Fibroblast of lung (primary cell): ENCODE measurements at places on chromosomes 16 and 17. TPM values are rescaled to one million over a fixed set of nuclear protein-coding genes. Genes with fewer than 3 reads are reported as not detected.

DNA sequence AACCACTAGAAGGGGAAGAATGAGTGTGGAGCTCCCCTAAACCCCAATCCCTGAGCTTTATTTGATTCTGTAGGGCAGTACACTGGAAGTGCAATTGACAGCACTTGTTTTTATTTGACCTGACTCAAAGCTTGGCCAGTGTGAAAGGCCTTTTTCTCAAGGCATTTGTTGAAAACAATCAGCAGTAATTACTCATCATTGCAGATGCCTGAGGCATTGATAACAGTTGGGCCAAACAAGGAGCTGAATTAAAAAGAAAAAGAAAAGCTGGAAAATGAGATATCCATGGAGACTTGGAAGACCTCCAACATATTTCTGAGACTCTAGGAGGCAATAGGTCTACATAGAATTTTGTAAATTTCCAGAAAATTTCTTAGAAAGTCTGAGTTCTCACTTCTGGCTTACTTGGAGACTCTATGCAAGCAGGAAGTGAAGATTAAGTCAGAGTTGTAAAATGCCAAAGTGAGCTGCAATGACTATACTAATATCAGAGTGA is 200.8 kb upstream of the KCNJ16 start:
- DNase-seq = peak; percentile 74

- no peak for DNase-seq
Measured at GRCh38 chr16:75541236-75541635, 5.3 kb upstream of the CHST5 start.

GRCh38 chr17:79814127-79814973 is 17.5 kb upstream of the CBX8 start:
- no peak for DNase-seq

DNA sequence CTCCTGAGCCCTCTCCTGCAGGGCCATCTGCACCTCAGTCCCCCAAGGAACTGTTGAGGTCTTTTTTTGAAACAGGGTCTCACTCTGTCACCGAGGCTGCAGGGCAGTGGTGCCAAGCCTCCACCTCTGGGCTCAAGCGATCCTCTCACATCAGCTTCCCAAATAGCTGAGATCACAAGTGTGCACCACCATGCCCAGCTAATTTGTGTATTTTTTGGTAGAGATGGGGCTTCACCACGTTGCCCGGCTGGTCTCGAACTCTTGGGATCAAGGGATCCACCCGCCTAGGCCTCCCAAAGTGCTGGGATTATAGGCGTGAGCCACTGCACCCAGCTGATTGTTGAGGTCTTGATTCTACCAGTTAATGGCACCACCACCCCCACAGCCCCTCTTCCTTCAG is 27.9 kb upstream of the ENDOV start:
- no peak for DNase-seq

DNA sequence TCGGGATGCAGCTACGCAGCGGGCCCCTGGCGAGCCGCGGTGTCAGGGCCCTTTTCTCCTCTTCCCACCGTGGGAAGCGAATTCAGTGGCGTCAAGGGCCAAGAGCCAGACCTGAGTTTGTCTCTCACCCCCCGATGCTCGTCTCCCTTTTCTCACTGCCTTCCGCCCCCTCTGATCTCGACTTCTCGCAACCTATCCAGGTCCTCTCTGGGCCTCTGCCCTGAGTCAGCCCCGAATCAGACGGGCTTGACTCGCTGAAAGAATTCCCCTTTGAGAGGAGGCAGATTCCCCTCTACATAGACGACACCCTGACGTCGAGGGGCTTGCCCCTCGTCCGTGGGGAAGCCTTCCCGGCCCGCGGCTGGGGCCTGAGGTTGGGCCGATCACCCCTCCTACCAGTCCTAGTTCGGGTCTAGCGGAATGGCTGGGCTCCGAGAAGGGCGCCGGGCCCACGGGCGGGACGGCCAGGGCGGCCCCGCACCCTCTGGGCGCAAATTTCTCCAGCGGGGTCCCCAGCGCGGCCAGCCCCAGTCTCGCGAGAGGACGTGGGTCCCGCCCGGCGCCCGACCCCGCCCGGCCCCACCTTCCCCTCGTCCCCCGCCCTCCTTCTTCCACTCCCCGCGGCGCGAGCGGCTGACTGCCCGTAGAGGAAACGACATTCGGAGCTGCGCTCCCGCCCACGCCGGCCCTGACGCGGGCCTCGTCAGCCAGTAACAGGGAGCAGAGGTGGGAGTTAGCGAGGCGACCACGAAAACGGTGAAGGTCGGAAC is at the start of gene GGNBP2:
Gene GGNBP2, plus strand, starts transcription at position 613 of the 770 bp plus-strand sequence. CDS start 806 bp downstream, outside the sequence.
- peak; percentile 91 for DNase-seq

DNA sequence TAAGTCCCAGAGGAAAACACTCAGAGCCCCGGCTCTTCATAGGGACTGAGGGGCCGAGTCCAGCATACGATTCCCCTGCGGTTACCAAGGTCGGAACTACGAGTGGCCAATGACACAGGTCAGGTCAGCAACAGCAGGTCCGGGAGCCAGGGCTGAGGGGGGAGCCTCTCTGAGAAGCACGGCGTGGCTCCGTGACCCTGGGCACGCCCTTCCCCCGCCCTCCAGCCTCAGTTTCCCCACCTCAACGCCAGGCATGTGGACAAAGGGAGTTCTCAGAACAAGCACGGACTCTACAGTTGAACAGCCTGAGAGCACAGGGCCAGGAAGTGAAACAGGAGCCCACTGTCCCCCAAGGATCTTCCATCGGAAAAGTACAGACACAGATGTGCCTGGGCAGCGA is 25.6 kb downstream of the TPSD1 start:
- DNase-seq = no peak

OR1F1 gene
- polyA plus RNA-seq = 0.07 and 0.23 TPM in 2 replicates

OTOP3 gene
- polyA plus RNA-seq = not detected in 2 replicates

BICDL2 gene
- 0.05 TPM in 1 of 2 replicates, not detected in the other for polyA plus RNA-seq

PABPN1L gene
- not detected in 2 replicates for polyA plus RNA-seq

DNA sequence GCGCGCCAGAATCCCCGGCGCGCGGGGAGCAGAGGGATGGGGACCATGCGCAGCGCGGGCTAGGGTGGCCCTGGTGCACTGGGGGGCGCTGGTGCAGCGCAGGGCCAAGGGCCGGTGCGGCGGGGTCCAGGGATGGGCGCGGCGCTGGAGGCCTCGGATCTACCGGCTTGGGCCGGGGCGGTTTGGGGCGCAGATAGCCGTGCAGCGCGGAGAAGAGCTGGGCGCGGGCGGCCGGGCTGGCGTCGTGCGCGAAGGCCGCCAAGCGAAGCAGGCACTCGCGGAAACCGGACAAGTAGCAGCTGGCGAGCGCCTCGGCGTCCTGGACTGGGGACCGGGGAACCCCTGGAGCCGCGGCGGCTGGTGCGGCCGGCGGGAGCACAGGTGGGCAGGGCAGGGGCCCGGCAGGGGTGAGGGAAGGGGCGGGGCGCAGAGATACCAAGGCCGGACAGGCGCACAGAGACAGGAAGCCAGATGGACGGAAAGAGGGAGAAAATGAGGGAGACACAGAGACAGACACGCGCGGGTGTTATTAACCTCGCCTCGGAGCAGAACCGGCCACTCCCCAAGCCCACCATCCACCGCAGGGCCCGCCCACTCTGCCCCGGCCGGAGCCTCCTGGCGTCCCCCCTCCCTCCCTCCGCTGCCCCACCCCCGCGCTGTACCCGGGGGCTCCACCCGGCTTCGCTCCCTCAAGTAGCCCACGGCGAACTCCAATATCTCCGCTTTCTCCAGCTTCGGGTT is 2.1 kb downstream of the HES7 start:
- DNase-seq = peak; percentile 60

ARHGDIA gene
- polyA plus RNA-seq = 164 and 254 TPM in 2 replicates

KRT12 gene
- not detected in 2 replicates for polyA plus RNA-seq

DUSP3 gene
- 54.0 and 55.9 TPM in 2 replicates for polyA plus RNA-seq

NOXO1 gene
- 0.03 TPM in 2 replicates for polyA plus RNA-seq

ZPBP2 gene
- polyA plus RNA-seq = not detected in 2 replicates

- no peak for DNase-seq
Measured at GRCh38 chr17:14355556-14355955, 54.7 kb downstream of the HS3ST3B1 start.

GRCh38 chr16:14007450-14007849 is 63.7 kb upstream of the MRTFB start:
- peak; percentile 79 for DNase-seq

GRCh38 chr17:76013377-76013932 is 12.8 kb downstream of the CDK3 start:
- DNase-seq = no peak

MYH13 gene
- not detected in 2 replicates for polyA plus RNA-seq
